ENCODE measurements at places on chromosomes 3 and 15.
A peak's percentile ranks its signal among the peaks of the same experiment; 100 is the strongest.

DNA sequence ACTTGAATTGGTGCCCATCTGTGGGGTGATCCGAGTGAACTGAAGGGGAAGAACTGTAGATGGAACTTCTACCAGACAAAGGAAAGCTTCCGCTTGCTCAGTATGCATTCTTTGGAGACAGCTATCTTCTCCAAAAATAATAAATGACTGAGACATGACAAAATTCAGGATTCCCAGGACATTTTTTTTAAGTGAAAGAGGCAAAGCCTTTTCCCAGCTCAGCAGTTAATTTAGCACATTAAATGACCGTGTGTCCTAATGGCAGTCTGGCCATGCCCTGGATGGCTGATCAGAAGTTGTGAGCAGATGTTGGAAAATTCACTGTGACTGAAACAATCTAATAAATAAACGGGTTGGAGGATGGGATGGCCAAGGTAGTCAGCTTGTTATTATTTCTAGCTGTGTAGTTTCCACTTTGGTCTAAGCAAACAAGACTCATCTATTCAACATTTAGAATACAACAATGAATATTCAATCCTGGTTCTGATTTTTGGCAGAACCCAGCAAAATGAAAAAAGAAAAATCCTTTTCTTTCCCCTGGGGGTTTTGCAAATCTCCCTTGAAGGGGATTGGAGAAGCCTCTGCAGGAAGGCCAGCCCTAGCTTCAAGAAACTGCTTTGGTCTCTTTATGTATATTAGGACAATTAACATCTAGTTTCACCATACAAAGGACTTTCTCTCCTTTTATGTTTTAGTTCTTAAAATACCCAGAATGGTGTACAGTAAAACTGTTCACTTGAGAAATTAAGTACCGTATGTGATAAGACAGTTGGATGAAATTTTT lies 540.9 kb upstream of the MDFIC2 start:
- DNase-seq = no peak

GRCh38 chr3:149480326-149481017 lies 6.0 kb downstream of the TM4SF4 start:
- no peak for DNase-seq

DNA sequence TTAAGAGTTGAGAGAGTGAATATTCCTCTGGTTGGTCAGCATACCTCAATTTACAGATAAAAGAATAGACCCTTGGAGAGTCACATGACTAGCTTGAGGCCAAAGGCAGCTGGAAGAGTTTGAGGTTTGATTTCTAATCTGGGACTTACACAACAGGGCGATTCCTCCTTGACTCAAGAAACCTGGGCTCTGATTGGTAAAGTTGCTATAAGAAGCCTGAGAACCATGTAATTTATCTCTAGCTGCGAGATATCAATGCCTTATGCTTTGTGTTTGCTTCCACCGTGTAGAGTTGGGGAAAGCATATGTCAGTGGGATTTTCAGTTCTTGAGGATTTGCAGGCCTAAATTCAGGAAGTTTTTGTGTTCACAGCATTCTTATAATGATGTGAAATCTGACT lies 206.0 kb downstream of the KLHL25 start:
- no peak for DNase-seq

DNA sequence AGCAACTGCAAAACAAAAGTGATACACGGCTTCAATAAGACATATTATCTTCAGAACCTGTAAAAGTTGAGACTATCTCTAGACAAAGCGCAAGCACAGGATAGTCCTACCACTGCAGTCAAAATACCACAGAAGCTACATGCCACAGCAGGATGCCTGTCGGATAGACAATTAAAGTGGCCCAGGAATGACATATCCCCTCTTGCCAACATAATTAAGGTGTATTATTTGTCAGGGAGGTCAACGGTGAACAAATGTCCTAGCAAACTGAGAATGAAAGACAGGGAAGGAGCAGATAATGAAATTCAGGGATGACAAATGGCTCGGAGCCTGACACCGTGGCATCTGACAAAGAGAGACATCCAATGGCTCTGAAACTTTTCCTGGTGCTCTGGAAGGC lies 185.7 kb downstream of the MECOM start:
- no peak for DNase-seq

DNA sequence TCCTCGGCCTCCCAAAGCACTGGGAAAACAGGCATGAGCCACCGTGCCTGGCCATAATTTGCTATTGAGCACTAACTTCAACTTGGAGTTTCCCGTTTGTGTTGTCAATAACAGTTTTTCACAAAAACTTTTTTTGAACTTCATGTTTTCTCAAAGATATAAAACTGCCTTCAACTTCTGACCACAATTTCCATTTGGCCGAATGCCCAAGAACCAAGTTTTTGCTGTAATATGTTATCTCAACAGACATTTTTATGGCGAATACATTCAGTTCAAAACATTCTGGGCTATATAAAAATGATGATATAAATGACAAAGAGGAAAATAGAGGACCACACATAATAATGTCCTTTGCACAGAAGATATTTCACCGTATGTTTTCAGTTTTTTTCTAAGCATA lies 56.4 kb downstream of the NEDD4 start:
- no peak for DNase-seq

DNA sequence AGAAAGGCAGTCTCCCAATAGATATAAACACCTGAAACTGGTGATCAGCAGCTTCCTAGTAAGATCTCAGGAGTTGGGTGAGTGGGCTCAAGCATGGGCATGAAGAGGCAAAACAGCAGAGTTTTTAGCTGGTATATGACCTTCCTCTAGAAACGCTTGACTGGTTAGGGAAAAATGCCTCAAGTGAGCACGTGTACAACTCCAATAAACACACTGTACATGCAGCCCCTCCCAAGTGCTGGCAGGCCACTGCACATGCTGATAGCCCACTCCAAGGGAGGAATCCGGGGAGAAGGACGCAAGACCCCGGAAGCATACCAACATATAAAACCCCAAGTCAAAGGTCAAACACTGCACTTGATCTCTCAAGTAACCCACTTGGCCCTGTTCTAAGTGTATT lies 143.0 kb downstream of the FMN1 start:
- DNase-seq = no peak

GRCh38 chr15:87940768-87941167 lies 315.8 kb downstream of the NTRK3 start:
- DNase-seq = no peak

DNA sequence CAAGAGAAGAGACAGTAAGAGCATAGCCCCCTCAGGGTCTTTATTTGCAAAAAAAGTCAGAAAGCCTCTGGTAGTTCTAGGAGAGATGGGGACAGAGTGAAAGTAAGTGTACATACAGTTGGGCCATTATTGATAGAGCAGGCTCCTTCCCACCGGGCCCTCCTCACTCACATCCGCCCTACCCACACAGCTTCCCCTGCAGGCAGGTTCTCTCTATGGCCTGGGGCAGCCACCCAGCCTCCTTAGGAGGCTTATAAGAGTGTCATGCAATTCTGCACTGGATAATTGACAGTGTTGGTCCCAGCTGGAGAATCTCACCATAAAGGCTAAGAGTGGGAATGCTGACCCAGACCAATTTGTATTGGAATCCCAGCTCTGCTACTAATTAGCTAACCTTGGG lies 49.5 kb downstream of the SLC30A4 start:
- DNase-seq = no peak

DNA sequence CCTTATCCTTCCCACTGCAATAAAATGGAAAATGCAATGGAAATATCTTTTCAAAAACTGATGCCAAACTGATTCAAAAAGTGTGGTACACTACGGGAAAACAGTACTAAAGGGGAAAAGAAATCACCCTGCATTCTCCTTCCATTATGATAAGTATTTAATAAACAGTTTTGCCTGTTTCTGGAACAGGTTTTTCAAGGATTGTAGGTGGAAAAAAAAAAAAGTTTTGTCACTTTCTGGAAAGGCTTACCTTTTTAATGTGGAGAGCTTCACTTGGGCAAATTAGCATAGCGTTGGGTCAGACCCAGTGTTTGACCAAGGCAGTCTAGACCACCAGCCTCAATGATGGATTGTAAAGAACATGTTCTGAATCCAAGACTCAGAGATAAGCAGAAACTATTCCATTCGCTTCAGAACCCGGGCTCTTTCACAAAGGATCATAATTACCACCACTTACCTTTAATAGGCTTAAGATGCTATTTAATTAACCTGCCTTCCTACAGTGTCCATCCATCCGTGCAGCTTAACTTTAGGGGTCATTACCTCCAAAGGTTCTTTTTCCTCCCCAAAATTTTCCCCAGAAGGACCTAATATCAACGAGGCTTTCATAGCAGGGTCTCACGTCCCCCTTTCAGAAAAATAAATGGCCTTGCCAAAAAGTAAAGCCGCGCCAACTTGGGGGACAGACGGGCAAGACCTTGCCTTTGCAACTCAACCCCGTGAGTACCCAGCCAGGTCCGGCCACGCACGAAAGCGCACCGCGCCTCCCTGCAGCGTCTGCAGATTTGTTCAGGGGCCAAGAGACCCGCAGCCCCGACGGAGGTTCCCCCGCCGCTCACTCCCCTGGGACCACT lies 1.0 kb downstream of the DCBLD2 start:
- DNase-seq = no peak

DNA sequence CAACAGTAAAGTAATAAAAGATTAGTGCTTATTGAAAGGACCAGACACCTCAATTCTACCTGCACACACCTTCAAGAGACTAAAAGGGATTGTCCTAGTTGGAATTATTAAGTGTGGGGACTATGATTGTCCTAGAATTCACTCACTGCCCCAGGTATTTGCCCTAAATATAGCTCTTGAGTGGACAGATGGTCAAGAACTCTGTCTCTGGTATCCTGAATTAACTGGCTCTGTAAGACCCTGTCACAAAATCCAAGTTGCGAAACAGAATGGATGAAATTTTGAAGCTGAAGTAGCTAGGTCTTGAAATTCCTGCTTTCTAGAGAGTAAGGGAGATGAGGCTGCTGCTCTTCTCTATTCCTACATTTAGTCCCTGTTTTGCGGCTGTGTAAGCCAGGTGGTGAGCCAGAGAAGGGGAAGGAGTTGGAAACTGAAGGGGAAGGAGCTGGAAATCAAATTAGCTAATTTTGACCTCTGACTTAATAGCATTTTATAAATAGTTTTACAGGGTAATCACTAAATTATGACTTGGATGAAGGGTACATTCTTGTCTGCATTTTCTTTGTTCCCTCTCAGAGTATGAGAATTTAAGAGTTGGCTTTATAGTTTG lies 34.5 kb downstream of the KBTBD12 start:
- no peak for DNase-seq

DNA sequence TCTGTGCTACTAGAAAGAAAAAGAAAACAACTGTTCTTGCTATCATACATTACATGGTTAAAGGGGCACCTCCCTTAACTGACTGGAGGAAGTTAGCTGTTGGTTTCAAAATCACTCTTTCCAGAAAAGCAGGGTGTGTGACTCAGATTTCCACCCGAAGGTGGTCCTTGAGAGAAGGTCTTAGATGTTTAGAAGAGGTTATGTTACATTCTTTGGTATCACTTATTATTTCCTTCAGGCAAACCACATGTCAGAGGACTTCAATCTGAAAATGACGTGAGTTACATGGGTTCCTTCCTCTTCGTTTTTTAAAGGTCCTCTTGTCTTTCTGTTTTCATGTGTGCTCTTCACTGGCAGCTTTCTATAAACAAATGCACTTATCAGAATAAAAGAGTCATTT lies 307.9 kb upstream of the CBLB start:
- DNase-seq = no peak

DNA sequence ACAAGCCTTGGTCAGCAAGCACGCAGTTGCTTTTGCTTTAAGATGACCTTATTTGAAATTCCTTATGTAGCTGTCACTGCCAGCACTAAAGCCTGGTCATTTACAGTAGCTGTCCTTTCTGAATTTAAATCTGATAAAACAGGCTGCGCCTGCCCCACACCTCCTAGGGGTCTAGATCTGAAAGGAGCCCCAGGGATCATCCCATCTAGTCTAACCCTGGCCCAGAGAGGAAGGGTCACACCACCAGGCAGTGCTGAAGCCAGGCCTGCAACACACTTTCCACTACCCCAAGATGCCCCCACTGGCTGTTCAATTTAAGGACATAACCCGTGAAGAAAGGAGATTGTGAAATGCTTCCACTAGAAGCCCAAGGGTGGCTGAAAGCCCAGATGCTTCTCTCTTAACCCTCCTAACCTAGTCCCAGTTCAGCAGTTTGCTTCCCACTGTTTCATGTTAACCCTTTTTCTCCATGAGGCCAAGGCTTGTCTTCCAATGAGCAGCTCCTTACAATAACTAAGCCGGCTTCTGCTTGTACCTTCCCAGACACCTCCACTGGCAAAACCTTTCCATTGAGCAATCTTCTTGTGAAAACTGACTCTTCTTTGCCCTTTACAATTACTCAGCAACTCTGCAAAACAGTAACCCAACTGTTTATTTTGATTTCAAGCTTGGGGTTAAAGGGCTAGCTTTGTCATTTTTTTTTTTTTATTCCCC lies 198.9 kb upstream of the LPP start:
- peak; percentile 99 for DNase-seq

DNA sequence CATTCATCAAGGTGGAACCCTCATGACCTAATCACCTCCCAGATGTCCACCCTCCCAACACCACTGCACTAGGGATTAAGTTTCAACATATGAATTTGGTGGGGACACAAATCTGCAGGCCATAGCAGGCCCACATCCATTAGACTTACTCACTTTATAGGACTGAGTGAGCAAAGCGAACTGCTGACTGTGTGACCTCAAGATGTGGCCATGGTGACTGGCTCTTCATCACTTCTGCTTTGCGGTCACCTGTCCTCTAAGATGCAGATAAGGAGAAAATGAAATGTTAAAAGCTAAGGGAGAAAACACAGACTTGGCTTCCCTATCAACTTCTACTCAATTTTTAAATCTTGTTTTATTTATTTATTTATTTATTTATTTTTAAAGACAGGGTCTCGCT lies 14.5 kb upstream of the DCP1A start:
- no peak for DNase-seq

GRCh38 chr3:173411375-173411973 lies 13.9 kb downstream of the NLGN1 start:
- DNase-seq = no peak

- no peak for DNase-seq
Measured at GRCh38 chr15:51494411-51495314, 127.9 kb downstream of the DMXL2 start.

DNA sequence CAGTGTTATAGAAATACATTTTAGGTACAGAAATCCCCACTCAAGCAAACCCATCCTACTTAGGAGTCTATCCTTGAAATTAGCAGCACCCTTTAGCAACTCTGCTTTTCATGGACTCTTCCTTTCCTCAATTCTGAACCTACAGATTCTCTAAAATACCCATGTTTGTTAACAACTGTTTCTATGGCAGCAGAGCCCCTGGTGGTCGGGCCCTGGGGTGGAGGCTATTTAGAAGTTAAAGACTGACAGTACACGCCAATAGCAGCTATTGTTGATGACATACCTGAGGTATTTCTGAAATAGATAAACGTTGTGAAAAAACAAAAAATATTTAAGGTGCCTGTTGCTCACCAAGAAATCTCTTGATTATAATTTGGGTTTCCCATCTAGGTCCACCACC lies 23.4 kb upstream of the NRG4 start:
- no peak for DNase-seq

- no peak for DNase-seq
Measured at GRCh38 chr3:52890735-52891134, 6.6 kb downstream of the STIMATE start.

GRCh38 chr3:147816752-147817151 lies 407.6 kb downstream of the ZIC1 start:
- peak; percentile 19 for DNase-seq

Data from epithelial cell of proximal tubule (primary cell).